ENCODE measurements at places on chromosomes 6 and 20. TPM values are rescaled to one million over a fixed set of nuclear protein-coding genes. Genes with fewer than 3 reads are reported as not detected.
A peak's percentile ranks its signal among the peaks of the same experiment; 100 is the strongest.

DNA sequence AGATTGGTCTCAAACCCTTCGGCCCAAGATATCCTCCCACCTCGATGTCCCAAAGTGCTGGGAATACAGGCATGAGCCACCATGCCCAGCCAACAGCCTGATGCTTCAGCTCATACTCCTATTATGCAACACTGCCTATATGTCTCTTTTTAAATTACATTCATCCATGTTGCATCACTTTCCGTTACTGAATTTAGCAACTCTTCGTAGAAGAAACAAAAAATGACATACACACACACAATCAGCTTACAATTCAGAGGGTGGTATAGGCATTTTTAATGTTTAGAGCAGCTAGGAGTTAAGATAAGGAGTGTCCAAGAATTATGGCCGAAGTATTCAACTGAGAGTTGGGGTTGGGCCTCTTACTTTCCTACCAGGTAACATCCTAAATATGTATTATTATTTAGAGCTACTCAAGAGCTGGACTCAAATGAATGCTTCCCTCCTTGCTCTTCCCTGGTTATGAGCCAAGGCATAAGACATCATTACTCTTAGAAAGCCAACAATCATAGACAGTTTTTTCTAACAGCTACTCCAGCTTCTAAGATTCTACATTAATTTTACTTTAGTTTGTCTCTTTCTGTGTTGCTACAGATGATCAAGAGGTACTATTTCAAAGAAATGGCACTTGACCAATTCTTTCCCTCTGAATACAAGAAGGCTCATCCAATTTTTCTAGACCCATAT, 62.0 kb upstream of the BMP5 start:
- peak; percentile 86 for DNase-seq

Gene SPEF1
- 11.7 TPM for total RNA-seq

Gene RHAG
- 0.31 TPM for total RNA-seq

Gene ENPP1
- total RNA-seq: 7.3 TPM

Measured in lung (tissue), 17 donors.